ENCODE measurements at places on chromosomes 7 and 10. TPM values are rescaled to one million over a fixed set of nuclear protein-coding genes. Genes with fewer than 3 reads are reported as not detected.

Gene IGFBP1
- total RNA-seq, result 2.4 TPM

Gene SERPINE1
- 11.9 TPM for total RNA-seq

Gene LRGUK
- 0.15 TPM for total RNA-seq

Gene CRPPA
- total RNA-seq, result 0.38 TPM

Gene MRC1
- 0.14 TPM for total RNA-seq

DNA sequence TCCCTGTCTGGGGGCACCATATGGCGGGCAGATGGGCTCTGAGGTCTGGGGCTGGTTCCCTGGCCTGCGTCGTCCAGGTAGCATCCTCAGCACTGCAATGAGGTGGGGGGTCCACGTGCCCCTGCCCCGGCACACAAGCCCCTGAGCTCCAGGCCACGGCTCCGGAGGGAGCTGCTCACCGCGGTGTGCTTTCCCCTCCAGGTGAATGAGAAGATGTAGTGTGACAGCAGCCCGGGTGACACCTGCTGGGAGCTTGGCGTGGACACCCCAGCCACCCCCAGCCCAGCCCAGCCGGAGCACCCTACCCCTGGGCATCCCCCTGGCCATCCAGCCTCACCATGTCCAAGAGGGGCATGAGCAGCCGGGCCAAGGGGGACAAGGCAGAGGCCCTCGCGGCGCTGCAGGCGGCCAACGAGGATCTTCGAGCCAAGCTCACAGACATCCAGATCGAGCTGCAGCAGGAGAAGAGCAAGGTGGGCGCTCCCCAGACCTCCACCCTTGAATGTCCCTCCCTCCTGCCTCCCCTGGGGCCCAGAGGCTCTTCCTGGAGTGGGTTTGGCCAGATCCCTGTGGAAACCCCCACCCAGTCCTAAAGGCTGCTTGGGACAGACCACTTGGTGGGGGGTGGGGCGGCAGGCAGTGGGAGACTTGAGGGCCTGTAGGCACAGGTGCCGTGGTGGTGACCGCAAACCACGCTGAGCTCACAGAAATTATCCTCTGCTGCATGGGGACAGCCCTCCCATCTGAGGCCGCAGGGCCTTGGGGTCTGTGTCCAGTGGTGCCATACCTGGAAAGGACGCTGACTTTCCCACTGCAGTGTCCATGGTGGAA, 38.9 kb downstream of the JAKMIP3 start:
- no peak for DNase-seq

- no peak for DNase-seq
Observed at GRCh38 chr7:131497454-131497853, 59.0 kb downstream of the PODXL start.

DNA sequence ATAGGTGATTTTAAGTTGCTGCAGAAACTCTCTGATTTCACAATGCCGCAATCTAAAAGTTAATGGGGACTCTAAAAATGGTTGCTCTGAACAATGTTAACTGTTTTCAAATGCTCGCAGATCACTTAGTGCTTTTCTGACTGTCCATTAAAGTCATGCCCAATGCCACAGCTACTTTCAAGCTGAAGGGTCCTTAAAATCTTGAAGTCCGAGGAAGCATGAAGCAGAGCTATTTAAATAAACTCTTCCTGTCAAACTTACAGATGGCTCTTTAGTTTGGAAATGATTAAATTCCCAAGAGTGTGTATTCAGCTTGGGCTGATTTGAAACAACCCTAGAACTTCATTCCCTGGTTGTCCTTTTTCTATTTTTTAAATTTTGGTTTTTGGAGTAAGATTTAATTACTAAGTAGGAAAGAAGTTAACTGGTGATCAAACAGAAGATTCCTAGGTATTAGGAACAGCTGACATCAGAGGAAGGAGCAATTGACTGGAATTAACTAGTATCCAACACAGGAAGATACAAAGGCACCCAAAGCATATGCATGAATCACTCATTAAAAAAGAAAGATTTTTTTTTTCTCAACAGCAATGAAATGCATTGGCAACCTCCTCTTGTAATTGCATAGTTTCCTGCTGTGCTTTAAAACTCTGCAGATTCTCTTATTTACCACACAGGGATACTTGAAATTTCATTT, 105.1 kb downstream of the NRP1 start:
- DNase-seq, result no peak

DNA sequence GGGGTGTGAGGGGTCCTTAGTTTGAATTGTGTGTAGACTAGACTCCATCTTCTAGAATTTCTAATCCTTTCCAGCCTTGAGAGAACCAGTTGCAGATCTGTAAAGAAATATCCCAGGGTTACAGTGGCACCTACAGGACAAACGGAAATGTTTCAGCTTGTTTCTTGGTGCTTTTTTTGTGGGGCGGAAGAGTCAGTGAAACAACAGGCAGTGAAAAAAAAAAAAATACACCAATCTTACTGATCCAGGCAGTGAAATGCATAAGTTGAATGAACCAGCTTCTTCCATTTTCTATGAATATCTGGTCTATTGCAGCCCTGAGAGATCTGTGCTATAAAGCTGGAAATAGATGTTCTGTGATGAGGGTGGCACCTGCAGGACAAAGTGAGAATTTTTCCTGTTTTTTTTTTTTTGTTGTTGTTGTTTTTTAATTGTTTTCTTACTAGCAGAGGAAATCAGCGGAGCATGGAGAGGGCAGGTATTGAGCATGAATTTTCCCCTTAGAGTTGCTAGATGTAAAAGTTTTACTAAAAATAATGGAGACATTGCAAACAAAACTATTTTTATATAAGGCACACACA, 81.9 kb upstream of the DYNC1I1 start:
- peak; percentile 58 for DNase-seq

DNA sequence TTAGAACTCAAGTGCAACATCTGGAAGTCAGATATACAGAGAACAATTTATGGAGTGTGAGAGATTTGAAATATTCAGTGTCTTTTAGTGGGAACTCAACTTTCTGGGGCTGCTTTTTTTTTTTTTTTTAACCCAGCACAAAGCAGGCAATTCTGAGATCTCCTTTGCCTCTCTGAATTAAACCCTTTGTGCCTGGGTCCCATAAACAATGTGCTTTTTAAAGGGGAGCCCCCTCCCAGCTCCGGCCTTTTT, 146.8 kb downstream of the CELF2 start:
- no peak for DNase-seq

GRCh38 chr10:22849077-22849805, 78.6 kb upstream of the ARMC3 start:
- no peak for DNase-seq

DNA sequence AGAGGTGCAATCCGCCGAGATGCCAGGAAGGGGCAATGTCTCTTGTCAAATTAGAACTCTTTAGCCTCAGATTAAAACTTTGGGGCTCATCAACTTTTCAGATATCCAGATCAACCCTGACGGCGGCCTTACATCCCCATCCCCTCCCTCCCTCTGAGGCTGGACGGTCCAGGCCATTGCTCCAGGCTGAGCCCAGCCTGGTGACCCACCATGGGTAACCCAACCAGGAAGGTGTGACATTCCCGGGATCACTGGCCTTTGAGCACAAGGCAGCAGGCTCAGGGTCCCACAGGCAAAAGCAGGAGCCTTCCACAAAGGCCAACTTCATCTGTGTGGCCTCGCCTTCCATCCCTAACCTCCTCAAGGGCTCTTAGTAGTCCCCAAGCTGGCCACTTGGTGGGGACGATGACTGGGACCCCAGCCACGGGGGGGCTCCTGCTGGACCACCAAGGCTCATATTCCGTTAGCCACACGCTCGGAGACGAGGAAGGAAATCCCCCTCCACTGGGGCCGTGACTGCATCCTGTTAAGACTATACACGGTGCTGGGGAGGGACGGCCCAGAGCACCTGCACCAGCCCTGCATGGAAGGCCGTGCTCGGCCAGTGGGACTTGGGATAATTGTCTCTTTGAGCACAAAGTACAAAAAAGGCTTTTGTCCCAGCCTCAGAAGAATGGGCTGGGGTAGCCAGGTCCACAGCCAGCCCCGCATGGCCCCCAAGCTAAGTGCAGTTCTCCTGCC, 62.8 kb downstream of the ZRANB1 start:
- no peak for DNase-seq

DNA sequence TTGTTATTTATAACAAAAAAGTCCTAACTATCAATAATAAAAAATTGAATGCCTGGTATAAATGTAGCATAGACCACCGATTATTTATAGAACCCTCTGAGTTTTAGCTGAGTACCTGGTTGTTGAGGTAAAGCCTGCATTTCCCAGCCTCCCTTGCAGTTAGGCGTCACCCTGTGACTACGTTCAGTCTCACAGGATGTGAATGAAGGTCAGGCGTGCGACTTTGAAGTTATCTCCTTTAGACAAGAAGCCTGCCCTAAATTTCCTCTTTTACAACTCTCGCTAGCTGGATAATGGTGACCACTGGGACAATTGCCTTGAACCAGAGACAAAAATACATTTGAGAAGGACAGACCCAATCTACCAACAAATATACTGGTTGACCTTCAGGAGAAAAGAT, 67.5 kb upstream of the TES start:
- no peak for DNase-seq

- DNase-seq, result no peak
Observed at GRCh38 chr10:89861584-89862301, 160.4 kb downstream of the KIF20B start.

DNA sequence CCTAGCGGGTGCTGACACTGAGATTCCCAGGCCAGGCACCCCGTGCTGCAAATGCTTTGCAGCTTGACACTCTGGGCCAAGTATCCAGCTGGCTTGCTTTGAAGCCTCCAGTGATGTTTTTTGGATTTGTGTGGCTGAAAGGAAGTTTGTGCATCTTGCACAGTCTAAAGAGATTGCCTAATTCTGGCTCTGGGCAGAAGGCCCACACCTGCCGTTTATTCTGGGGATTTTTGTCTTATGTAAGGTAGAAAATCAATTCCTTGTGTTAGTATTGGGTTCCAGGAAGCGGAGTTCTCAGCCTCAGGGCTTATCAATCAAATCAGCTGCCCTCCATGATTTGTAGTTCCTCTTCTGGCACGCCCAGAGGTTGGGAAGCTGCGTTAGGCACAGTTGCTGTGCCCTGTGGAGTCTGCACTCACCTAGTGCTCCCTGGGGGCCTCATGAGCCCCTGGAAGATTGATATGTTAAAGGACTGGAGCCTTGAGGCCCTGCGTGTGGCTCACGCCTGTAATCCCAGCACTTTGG, 8.4 kb upstream of the PURB start:
- no peak for DNase-seq

DNA sequence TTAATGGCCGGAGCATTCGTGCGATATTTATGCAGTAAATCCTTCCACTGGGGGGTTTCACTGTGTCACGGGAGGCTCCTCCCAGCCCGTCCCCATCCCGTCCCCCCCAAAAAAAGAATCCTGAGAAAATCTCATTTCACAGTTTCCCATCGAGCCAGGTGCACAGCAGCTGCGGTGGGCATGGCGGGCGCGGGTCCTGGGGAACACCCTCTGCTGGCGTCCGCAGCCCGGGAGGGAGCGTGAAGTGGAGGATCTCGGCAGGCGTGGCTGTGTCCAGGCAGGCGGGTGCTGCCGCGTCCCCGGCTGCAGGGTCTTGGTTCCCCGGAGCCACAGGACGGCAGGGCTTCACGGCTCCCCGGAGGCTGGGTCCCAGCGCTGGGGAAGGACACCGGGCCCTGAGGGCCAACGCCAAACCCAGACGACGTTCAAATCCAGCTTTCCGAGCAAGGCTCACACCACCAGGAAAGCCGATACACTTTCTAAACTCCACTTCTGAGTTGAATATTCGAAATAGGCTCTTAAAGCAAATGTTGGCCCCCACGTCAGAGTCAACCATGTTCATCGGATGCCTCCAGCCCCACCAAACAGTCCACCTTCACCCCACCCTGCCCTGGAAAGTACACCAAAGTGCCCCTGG, 55.7 kb downstream of the PDGFA start:
- no peak for DNase-seq

- DNase-seq, result no peak
Observed at GRCh38 chr10:4108693-4109092, 323.7 kb upstream of the KLF6 start.

- no peak for DNase-seq
Observed at GRCh38 chr7:20577441-20578071, 37.9 kb upstream of the ABCB5 start.

- DNase-seq, result no peak
Observed at GRCh38 chr7:130736298-130736900, 2.4 kb upstream of the KLF14 start.

- no peak for DNase-seq
Observed at GRCh38 chr10:98431016-98431415, 15.7 kb downstream of the HPS1 start.

GRCh38 chr10:804191-804781, 114.8 kb upstream of the DIP2C start:
- DNase-seq, result no peak

GRCh38 chr10:17290226-17290625, 62.2 kb downstream of the VIM start:
- DNase-seq, result peak; percentile 2

- DNase-seq, result no peak
Observed at GRCh38 chr10:128073890-128074289, 52.3 kb downstream of the MKI67 start.

Measured in NCI-H460 (cell line).